ENCODE measurements at places on chromosomes 3 and 15. TPM values are rescaled to one million over a fixed set of nuclear protein-coding genes. Genes with fewer than 3 reads are reported as not detected.

CACNA2D3 gene
- 0.07 TPM for total RNA-seq

FSIP1 gene
- total RNA-seq, result 0.84 TPM

ONECUT1 gene
- 0.51 TPM for total RNA-seq

CIP2A gene
- total RNA-seq, result 13.2 TPM

ZNF80 gene
- not detected for total RNA-seq

AADACL2 gene
- total RNA-seq, result not detected

HRH1 gene
- total RNA-seq, result 7.8 TPM

ZNF502 gene
- total RNA-seq, result 1.8 TPM

AHSG gene
- total RNA-seq, result not detected

UBAP1L gene
- total RNA-seq, result 0.29 TPM

C3orf62 gene
- 1.7 TPM for total RNA-seq

SNTN gene
- not detected for total RNA-seq

IMPG2 gene
- 0.04 TPM for total RNA-seq

GOLGA8G gene
- total RNA-seq, result not detected

ZNF592 gene
- total RNA-seq, result 19.5 TPM

NPAP1 gene
- total RNA-seq, result not detected

PRC1 gene
- total RNA-seq, result 214 TPM

BFSP2 gene
- total RNA-seq, result not detected

GPR149 gene
- not detected for total RNA-seq

CEP19 gene
- total RNA-seq, result 2.8 TPM

MGLL gene
- total RNA-seq, result 59.1 TPM

AMIGO3 gene
- total RNA-seq, result 0.56 TPM

SLC12A1 gene
- total RNA-seq, result not detected

NEDD4 gene
- 57.5 TPM for total RNA-seq

RETNLB gene
- total RNA-seq, result not detected

HIGD1A gene
- 48.4 TPM for total RNA-seq

EEF1AKMT4 gene
- 8.0 TPM for total RNA-seq

SEMA3B gene
- total RNA-seq, result 6.6 TPM

GALNT15 gene
- total RNA-seq, result 0.04 TPM

ALPK3 gene
- 0.31 TPM for total RNA-seq

CYP1A2 gene
- not detected for total RNA-seq

PARP15 gene
- total RNA-seq, result not detected

SGO1 gene
- 14.2 TPM for total RNA-seq

FBXO45 gene
- 8.1 TPM for total RNA-seq

CD96 gene
- total RNA-seq, result not detected

SLCO3A1 gene
- total RNA-seq, result 26.9 TPM

CKMT1B gene
- total RNA-seq, result 2.2 TPM

ACKR2 gene
- not detected for total RNA-seq

LRTM1 gene
- total RNA-seq, result not detected

SCAPER gene
- 3.6 TPM for total RNA-seq
